BJ (cell line): ENCODE measurements at places on chromosomes 13 and 19. TPM values are rescaled to one million over a fixed set of nuclear protein-coding genes. Genes with fewer than 3 reads are reported as not detected.

Gene TEX29
- polyA plus RNA-seq, result 0.17 and 0.54 TPM in 2 replicates

Gene FCAR
- not detected in 2 replicates for polyA plus RNA-seq

Gene OR7A17
- not detected in 2 replicates for polyA plus RNA-seq

Gene PEX11G
- polyA plus RNA-seq, result 1.9 and 3.8 TPM in 2 replicates

Gene CACNA1A
- 2.5 and 2.9 TPM in 2 replicates for polyA plus RNA-seq

Gene CDX2
- polyA plus RNA-seq, result not detected in 2 replicates

Gene LYL1
- polyA plus RNA-seq, result 0.29 and 0.34 TPM in 2 replicates

Gene LTBP4
- polyA plus RNA-seq, result 8.9 and 14.5 TPM in 2 replicates

Gene NLRP12
- not detected in 2 replicates for polyA plus RNA-seq

Gene ZNF8
- polyA plus RNA-seq, result 2.1 and 2.5 TPM in 2 replicates

GRCh38 chr19:55460670-55461258 lies 678 bp downstream of the ISOC2 start:
- peak; percentile 34 for DNase-seq

DNA sequence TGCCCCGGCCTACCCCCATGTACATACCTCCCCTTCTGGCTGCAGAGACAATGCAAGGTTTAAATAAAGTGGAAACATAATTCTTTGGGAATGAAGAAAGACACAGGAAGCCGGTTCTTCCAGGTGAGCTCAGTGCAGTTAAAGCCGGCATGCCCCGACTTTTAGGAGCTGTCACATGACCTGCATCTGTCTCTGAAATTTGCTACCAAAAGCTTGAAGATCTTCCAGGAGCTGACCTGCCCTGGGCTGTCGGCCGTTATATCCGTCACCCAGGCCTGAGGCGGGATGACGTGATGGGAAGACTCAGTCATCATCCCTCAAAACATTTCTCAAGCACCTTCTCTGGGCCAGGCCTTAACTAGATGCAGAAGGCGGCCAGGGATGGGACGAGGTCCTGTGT lies 10.3 kb downstream of the RAB8A start:
- no peak for DNase-seq

DNA sequence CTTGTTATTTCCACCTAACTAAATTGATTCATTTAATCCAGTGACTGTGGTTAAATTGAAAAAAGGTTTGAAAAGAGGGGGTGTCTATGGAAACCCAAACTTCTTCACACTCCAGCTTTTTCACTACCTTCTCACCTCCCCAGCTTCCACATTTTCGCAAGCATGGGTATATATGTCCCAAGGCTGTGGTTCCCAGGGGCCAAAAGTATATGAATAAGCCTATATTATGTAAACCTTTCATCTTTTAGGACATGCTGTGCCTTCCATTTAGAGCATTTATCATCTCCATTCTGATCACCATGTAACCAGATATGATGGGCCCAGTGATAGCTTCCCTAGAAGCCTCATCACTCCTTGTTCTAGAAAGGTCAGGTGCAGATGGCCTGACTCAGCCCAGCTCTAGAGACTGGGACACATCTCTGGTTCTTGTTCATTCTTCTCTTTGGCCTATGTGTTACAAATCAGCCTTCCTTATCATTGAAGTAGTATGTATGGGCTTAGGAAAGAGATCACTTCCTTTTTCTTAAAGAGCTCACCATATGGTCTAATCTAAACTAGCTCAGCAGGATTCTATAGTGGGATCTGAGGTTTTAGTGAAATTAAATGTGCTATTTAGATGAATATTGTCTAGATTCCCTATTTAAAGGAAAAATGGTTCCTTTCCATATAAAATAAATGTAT lies 19.5 kb upstream of the ARL11 start:
- no peak for DNase-seq

DNA sequence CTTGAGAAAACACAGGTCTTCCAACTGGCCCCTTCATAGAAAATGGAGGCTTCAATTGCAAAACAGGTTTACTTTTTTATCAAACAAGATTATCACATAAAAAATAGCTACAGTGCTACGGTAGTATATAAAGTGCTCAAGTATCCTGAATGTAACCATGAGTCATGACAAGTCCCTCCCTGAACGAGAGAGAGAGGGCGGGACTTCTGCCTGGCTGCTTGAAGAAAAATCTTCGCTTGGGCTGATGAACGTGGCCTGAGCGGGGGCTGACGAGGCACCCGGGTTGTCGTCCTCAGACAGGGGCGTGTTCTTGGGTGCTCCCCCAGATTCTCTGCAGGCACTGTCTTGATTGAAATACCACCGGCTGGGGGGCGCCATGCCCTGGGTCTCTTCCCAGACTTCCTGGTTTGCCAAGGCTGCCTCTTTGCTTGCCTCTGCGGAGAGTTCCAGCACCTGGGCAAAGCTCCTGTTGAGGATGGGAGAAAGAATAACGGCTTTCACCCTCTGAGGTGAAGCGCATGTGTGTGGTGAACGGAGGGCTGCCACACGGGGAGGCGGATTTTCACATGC lies 23.2 kb upstream of the CPAMD8 start:
- DNase-seq, result no peak

DNA sequence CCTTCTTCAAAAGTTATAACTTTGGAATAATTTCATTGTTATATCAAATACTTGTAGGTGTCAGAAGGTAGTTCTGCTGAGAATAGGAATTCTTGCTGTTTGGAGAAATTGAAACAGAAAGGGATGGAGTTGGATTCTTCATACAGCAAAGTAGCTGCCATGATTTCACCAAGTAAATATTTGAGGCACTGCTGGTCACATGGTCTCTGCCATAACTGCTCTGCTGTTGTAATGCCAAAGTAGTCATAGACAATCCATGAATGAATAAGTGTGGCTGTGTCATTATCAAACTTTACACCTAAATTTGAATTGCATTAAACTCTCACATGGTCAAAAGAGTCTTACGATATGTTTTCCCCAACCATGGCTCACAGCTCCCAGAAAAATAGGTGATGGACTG lies 308.6 kb downstream of the GPC6 start:
- DNase-seq, result no peak

DNA sequence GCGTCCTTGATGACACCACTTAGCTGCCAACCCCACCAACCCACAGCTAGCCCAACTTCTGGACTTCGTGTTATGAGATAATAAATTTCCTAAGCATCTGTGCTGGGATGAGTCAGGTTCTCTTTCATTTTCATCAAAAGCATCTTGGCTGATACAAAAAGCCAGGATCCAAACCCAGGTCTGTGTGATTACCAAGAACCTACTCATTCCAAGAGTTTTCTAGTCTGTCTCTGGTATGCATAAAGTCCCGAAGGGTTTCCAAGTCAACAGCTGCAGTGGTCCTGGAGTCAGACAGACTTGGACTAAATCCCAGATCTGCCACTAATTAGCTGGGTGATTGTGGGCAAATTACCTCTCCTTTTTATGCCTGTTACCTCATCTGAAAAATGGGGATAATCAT lies 55.5 kb upstream of the SERP2 start:
- DNase-seq, result no peak

GRCh38 chr19:19068659-19069654 lies 5.2 kb downstream of the SLC25A42 start:
- DNase-seq, result no peak

DNA sequence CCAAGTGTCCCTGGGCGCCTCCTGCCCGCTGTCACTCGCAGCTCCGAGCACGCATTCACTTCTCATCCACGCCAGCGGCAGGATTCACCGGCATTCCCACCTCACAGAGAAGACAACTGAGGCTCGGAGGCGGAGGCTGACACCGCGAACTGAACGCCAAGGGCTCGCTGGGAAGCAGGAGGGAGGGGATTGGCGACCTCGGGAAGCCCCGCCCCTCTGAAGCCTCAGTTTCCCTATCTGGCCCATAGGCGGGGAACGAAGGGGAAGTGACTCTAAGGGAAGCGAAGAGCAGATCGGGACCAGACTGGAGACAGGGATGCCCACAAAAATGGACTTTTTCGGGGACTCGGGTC lies 256 bp downstream of the MICOS13 start:
- DNase-seq, result no peak

DNA sequence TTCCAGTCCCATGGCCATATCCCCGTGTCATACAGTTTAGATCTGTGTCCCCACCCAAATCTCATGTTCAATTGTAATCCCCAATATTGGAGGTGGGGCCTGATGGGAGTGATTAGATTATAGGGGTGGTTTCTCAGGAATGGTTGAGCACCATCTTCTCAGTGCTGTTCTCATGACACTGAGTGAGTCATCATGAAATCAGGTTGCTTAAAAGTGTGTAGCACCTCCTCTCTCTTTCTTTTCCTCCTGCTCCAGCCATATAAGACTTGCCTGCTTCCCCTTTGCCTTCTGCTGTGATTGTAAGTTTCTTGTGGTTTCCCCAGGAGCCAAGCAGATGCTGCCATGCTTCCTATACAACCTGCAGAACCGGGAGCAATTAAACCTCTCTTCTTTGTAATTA lies 197.8 kb downstream of the NALCN start:
- no peak for DNase-seq

DNA sequence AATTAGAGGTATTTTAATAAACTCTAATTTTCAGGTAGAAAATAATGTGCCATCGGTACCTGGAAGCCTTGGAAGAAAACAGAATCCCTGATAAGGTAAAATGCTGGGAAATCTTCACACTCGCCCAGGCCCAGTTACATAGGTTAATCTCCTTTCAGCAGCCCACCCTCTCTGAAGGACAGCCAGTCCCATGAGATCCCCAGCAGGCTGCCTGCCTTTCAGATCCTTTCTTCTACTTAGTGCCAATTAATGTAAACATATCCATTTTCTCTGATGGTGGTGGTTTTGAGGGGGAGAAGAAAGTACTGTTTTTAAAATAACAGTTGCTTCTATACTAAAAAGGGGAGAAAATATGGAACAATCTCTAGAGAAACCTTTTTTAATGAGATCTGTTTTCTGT lies 12.2 kb downstream of the SMAD9 start:
- DNase-seq, result no peak

DNA sequence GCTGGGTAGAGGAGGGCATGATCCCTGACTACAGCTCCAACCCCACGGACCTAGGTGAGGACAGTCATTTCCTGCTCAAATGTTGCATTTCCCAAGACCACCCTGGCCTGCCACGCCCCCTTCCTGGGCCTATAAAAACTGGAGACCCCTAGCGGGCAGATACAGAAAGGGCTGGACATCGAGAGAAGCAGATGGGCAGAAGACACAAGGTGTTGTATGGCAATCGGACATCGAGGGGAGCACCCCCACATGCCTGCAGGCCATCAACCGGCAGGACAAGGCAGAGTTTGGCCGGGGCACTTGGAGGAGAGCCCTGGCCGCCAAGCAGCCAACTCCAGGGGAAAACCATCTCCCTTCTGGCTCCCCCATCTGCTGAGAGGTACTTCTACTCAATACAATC lies 746.4 kb downstream of the PCDH9 start:
- DNase-seq, result no peak

- no peak for DNase-seq
These were observed 100.0 kb upstream of the PCDH9 start for GRCh38 chr13:67330149-67330548.

- DNase-seq, result no peak
These were observed 99.4 kb downstream of the WASF3 start for GRCh38 chr13:26656919-26657318.

DNA sequence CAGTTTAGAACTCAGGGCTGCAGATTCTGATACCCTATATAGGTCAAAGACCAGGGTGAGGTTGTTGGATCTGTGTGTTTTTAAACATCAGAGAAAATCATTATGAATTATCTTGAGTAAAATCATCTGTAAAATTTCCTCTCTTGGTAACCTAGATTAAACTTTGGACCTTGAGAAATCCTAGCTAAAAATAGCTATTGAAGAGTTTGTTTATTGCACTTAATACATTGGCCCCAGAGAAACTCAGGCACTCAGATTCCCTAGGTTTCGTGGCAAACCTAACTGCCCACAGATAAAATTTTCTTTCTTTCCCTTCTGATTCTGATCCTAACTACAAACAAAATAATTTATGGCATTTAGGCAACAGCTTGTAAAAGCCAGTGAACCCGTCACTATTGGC lies 102.3 kb downstream of the GPC6 start:
- DNase-seq, result no peak

- DNase-seq, result no peak
These were observed at the start of gene PCDH9 for GRCh38 chr13:67229481-67230403. Gene PCDH9 (minus strand): TSS chr13:67230336. CDS start chr13:67228440, 1,896 bp downstream.

- DNase-seq, result no peak
These were observed 15.7 kb downstream of the ZNF627 start for GRCh38 chr19:11612816-11613511.

- no peak for DNase-seq
These were observed 110.3 kb downstream of the KDM4B start for GRCh38 chr19:5079071-5079774.

GRCh38 chr19:48543121-48543710 lies 8.8 kb upstream of the SULT2B1 start:
- no peak for DNase-seq

DNA sequence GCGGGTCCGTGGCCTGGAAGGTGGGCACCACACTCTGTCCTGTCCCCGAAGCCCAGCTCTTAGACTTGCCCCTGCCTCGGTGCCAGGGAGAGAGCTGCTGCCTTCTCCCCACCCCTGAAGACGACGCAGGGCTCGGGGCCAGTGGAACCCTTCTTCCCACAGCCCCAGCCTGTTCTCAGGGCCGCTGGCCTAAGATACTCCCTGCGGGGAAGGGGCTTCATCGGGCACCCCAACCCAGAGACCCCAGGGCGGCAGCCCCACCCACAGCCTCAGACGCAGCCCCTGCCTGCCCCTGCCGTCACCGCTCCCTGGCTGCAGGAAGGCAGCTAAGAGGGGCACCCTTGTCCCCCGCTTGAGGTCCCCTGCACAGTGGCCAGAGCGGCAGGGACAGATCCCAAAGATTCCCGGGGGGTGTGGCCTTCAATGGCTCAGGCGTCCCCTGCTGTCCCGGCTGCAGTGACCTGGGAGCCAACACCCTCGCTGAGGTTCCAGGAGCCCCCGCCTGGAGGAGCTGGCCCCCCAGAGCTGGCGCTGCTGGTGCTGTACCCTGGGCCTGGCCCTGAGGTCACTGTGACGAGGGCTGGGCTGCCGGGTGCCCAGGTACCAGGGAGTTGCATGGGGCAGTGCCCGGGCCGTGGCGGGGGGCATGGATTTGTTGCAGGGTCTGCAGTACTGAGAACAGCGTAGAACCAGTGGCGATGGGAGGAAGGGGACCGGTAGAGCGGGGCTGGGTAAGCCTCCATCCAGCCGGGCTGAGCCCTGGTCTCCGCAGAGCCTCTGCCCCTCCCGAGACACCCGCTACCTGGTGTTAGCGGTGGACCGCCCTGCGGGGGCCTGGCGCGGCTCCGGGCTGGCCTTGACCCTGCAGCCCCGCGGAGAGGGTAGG lies 1.0 kb downstream of the AMH start:
- no peak for DNase-seq

- DNase-seq, result no peak
These were observed 1.0 kb upstream of the PCDH8 start for GRCh38 chr13:52849291-52850071.

DNA sequence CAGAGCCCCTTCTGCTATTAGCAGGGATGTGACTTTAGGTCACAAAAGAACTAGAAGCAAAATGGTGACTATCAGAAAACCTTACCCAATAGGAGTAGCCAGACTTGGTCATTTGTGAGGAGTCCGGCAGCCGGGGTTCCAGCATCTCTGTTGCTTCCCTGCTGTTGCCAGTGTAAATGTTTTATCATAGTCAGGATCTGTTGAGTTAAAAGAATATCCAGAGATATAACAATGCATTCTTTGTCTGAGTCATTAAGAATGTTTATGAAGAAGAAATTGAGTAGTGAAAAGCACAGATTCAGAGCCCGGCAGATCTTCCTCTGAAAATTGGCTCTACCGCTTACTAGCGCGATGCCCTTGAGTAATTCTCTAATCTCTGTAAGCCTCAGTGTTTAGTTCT lies 84.2 kb downstream of the COL4A2 start:
- no peak for DNase-seq

- DNase-seq, result no peak
These were observed 59.6 kb upstream of the ZNF599 start for GRCh38 chr19:34832581-34833112.
